T-helper 17 cell (primary cell): ENCODE measurements at places on chromosomes 3 and 15.

DNA sequence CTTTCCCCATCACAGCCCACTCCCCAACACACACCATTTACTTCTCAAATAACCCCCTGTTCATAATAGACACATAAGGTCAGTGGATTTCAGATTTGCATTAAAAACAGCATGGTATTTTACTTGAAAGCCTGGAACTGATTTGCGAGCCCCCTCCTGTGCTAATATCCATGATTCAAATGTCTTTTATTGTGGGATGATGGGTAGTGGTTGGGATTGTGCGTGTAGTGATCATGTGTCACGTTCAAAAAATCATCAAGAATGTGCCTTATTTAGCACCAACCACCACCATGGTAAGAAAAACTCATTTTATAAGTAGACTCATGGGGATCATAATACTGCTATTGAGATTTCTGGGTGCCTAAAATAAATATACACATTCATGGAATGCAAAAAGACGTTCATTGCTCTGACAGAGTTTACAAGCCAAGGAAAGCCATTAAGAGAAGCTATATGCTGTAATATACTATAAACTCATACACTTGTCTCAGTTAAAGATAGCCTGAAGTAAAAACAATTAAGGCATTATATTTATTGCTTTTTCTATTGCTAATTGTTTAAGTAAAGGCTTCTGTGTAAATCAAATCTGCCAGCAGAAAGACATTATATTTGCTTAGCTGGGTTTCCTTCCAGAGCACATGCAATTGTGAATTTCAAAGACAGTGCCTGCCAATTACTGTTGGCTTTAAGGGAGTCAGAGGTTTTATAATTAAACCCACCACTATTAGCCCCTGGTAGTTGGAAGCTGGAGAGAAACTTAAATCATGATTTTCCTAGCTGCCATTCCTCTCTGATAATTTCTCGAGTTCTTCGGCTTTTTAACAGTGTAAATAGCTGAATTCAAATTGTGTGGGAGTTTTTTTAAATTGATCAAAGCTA is 4.0 kb downstream of the TRAT1 start:
- no peak for DNase-seq

DNA sequence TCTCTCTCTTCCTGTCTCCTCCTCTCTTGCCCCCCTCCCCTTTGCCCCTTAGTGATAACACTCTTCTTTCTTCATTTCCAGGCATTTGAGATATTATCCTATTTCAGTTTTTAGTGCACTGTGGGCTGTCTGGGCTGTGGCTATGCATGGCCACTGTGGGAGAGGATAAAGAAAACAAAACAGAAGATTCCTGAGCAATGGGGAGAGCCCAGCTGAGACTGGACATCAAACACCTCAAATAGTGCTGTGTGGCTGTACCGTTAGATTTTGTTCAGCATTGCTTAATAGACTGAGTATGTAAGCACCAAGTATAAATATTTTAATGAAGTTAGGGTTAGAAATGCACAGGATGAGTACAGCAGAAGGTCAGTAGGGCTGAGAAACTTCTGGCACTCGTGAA is 7.9 kb upstream of the GBE1 start:
- DNase-seq: no peak

DNA sequence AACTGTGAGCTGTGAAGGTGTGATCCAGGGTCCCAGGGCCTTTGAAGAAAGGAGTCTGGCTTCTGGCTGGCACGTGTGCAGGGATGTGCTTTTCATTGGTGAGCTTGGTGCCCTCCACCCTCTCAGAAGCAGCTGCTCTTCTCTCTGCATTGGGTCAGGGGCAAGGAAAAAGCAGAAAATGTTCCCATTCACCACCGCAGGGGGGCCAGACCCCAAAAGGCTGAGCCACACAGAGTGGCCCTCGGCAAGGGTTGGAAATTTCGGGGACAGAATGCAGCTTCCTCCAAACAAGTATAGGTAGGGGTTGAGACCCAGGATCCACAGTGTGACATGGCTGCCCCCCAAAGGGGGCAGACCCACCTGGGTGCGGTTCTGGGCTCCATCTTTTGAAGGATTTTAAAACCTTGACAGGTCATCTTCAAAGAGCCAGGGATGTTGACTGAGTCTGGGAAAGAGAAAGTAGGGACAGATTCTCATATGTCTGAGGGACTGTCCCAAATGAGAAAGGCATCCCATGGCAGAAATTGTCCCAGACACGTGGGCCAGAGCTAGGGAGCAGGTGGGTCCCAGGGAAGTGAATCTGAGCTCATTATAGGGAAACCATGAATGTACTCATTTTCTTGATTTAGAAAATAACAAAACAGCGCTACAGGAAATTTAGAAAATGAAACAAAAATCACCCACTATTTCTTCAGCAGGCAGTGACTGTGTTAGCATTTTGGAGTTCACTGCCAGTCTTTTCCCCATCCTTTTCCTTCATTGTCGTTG is 2.7 kb downstream of the CSK start:
- no peak for DNase-seq

DNA sequence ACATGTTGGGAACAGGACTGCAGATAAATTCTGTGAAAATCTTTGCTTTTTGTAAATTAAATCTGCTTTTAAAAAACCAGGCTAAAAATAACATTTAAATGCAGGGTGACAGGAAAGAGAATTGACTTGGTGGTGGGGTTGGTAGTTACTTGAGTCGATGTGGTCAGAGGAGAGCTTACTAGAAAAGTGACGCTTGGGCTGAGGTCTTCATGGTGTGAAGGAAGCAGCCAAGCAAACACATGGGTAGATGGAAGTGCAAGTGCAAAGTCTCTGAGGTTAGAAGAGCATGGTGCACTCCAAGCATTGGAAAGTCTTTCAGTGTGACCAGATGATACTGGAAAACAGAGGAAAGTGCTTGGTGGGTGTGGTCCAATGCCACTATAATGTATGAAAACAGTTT is 86.4 kb upstream of the THBS1 start:
- DNase-seq: no peak

- no peak for DNase-seq
Measured at GRCh38 chr3:4710191-4710590, 217.0 kb downstream of the ITPR1 start.
